Stimulated activated CD4-positive, alpha-beta T cell treated with anti-CD3 and anti-CD28 coated beads, Interleukin-2, amount 100 ng/mL, for 24 hours (primary cell): ENCODE measurements at places on chromosomes 12 and 14.
A peak's percentile ranks its signal among the peaks of the same experiment; 100 is the strongest.

- DNase-seq: no peak
Observed at GRCh38 chr14:52876806-52877205, 74.0 kb downstream of the FERMT2 start.

DNA sequence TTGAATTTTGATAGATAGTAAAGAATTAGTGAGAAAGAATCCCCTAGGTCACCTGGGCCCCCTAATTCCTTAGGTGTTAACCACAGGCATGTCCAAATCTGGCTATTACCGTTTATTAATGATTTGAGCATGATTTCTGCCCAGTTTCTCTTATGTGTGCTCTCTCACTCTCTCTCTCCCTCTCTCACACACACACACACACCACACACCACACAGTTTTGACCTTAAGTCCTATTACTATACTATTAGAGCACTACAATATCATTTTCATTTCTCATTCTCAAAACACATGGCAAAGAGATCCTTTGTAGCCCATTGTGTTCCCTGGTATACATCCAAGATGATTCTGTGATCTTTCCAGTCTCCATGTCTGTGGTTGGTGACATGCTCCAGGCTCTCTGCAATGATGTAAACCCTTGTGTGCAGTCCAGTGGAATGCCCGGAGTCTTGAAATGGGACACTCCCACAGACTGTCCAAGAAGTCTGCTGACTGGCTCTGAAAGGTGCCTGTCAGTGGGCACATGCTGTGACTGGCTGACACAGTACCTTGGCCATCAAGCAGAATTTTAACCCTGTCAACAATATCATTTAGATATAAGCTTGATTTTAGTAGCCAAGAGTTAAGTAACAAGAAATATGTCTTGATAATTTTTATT, 96.2 kb downstream of the FIGNL2 start:
- DNase-seq: no peak

DNA sequence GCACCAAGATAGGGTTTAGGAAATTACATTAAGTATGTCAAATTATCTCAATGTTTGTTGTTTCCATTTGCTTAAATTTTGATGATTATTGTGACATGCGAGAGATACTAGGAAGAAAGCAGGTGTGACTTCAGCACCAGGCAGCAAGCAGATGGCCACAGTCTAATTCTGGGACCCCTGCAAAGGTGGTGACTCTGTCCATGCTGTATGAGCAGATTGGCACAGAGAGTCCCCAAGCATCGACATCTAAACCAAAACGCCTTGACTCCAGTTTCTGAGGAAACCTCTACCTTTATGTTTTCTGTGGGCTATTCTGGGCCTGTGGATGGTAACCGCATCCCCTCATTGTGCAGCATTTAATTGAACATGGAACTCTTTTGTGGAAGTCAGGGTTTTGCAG, 670.1 kb upstream of the TMEM132C start:
- DNase-seq: no peak

GRCh38 chr14:81728447-81728846, 194.8 kb upstream of the SEL1L start:
- DNase-seq: no peak

GRCh38 chr14:47044841-47045240, 393.3 kb upstream of the RPL10L start:
- DNase-seq: no peak

- DNase-seq: no peak
Observed at GRCh38 chr12:98185606-98186005, 329.8 kb upstream of the TMPO start.

DNA sequence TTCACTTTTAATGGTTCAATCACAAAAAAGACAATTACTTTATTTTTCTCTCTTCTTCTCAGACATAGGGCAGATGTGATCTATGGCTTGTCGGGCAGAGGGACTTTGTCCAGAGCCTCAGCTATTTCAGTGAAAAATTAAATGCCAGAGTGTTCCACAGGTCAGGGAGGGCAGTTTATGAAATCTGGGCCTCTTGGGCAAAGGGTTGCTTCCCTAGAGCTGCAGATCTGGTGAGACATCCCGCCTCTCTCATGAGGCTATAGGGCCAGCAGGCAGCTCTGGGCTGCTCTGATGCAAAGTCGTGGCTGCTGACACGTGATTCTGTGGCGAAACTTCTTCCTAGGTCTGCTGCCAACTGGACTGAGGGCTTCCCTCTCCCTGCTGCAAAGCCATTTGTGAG, 6.0 kb downstream of the CLMN start:
- DNase-seq: no peak

GRCh38 chr12:85448548-85449139, 168.6 kb downstream of the ALX1 start:
- no peak for DNase-seq

- peak; percentile 61 for DNase-seq
Observed at GRCh38 chr12:56687223-56688128, 608 bp downstream of the PTGES3 start.

- DNase-seq: peak; percentile 12
Observed at GRCh38 chr12:121711361-121712189, 977 bp upstream of the TMEM120B start.
